ENCODE measurements at places on chromosomes 1 and 21. TPM values are rescaled to one million over a fixed set of nuclear protein-coding genes. Genes with fewer than 3 reads are reported as not detected.

DNA sequence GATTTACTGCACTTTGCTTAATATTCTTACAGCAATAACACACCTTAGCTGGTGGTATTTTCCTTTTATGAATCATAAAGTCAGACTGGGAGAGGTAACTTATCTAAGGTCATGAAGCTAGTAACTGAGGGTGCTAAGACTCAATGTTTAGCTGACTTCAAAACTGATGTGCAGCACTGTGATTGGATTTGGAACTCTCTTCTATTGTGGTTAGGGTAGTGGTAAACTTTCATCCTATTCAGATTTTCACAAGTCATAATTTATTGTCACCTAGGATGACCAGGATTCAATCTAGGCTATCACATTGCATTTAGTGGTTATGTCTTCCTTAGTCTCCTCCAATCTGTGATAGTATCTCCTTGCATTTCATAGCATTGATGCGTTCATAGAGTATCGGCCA lies 18.9 kb downstream of the EPB41 start:
- DNase-seq = no peak

- DNase-seq = no peak
These were observed 5.0 kb downstream of the CTRC start for GRCh38 chr1:15443281-15443680.

DNA sequence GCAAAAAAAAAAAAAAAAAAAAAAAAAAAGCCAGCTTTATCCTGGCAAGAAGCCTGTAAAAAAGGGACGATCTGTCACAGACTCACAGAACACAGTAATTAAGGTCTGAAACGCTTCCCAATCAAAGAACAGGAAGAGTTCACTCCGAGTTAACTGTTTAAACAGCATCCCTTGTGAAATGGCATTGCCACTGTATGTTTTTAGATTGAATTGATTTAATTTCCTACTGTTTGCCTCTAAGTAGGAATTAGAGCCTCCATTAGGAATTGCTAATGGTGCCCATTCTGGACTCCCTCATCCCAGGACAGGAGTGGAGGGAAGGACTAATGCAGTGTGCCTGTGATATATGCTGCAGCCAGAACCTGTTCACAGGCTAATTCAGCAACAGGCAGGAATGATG lies 370.8 kb downstream of the RWDD3 start:
- DNase-seq = no peak

Gene LHX4
- polyA plus RNA-seq = not detected

Gene ATP1A4
- polyA plus RNA-seq = not detected

DNA sequence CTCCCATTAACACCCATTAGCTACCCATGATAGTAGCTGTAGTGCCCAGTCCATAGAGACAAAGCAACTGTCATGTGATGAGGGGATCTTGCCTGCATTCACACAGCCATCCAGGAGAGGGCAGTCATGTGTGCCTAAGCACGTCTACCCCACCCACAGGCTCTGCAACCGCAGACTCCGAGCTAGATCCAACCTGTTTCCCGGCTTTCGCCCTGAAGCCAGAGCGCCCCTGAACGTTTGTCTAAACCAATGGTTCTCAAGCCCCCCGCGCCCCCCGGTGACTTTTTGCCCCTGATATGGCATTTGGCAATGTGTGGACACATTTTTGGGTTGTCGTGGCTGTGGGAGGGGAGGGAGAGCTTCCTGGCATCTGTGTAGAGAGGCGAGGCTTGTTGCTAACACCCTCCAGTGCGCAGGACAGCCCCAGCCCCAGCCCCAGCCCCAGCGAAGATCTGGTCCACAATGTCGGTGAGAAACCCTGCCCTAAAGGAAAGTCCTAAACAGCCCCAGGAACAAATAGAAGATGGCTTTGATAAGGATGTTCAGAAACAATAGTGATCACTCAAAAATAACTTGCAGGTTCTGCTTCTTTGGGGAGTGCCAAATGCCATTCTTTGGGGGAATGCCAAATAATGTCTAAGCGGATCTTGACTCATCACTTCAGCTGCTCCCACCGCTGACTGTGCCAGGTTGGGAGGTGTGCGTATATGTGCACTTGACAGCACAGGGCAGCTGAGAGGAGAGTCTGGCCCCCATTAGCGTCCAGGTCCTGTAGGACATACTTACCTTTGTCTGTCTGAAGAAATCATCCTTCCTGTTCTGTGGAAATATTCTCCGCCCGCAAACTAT lies 34.5 kb downstream of the SLC44A3 start:
- peak; percentile 87 for DNase-seq

Gene OLIG2
- polyA plus RNA-seq = not detected

Gene PRR9
- polyA plus RNA-seq = not detected

GRCh38 chr1:248861616-248862015 lies 2.7 kb upstream of the ZNF692 start:
- no peak for DNase-seq

Gene NT5C1A
- polyA plus RNA-seq = not detected

Gene RHOU
- not detected for polyA plus RNA-seq

Gene FCGR3A
- 0.04 TPM for polyA plus RNA-seq

Gene ZNF678
- polyA plus RNA-seq = 6.1 TPM

DNA sequence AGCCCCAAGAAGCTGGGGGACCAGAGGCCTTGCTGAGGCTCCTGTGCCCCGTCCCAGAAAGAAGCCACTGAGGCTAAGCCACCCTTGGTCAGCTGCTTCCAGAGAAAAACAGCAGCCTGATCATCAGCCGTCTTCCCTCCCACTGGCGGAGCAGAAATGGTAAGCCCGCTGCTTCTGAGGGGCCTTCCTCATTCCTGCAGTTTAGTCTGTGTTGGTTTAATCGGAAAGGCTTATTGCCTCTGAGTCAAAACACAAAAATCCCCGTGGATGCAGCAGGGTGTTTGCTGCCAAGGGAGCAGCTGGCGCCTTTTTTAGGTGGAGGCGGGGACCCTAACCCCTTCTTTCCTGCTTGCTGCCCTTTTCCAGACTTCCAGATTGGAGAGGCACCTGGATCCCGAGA lies 33.9 kb downstream of the SPSB1 start:
- DNase-seq = no peak

- no peak for DNase-seq
These were observed 78.4 kb downstream of the KIF14 start for GRCh38 chr1:200542162-200542561.

Gene AMY1B
- not detected for polyA plus RNA-seq

GRCh38 chr1:38488162-38488898 lies 371.2 kb downstream of the RRAGC start:
- DNase-seq = no peak

DNA sequence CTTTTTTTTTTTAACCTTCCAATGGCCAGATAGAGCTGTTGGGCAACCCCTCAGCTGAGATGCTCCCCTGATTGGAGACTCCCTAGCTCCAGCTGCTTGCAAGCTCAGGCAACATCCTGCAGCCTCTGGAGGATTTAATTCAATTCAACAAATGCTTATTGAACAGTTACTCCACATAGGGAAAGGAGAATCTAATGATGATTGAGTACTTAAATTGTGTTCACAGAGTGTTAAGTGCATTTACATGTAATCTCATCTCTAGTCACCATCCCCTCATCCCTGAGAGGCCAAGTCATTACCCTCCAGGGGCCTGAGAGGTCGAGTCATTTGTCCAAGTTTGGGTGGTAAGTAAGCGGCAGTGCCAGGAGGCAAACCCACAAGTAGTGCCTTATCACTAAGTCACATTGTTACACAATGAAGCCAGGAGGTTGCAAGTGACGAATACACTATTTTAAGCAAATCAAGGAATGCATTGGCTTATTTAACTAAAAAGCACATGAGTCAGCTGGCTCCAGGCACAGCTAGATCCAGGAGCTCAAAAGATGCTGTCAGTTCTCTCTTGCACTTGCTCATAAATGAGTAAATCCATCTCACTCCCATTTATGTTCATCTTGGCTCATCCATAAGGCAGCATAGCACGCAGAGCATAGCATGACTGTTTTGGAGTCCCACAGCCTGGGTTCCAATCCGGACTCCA lies 64.3 kb downstream of the OPTC start:
- no peak for DNase-seq

GRCh38 chr1:6743189-6744101 lies 41.8 kb upstream of the CAMTA1 start:
- no peak for DNase-seq

GRCh38 chr1:24801176-24801575 lies 55.9 kb downstream of the CLIC4 start:
- no peak for DNase-seq

Gene BROX
- polyA plus RNA-seq = 16.6 TPM

DNA sequence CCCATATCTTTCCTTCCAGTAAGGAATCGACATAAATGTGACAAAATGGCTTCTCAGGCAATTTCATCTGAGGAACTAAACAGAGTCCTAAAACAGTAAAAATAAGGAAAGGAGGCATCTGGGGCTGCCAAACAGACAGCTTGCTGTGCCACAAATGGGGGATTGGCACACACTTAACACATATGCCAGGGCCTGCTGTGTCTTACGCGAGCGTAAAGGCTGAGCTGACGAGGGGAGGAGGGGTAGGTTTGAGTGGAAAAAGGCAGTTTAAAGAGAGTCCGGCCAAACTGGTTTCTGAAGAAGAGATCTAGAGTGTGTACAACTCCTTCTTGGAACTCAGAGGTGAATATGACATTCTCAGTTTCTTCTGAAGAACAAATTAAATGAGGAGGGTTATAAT lies 244.1 kb upstream of the MAP1LC3C start:
- no peak for DNase-seq

GRCh38 chr1:2563205-2563604 lies 7.0 kb downstream of the TNFRSF14 start:
- no peak for DNase-seq

Gene NUF2
- 75.0 TPM for polyA plus RNA-seq

Gene LRRC8B
- polyA plus RNA-seq = 10.5 TPM

Gene SERTAD4
- not detected for polyA plus RNA-seq

Gene TSSK3
- 1.9 TPM for polyA plus RNA-seq

- DNase-seq = peak; percentile 23
These were observed 208.1 kb downstream of the TGFB2 start for GRCh38 chr1:218553197-218553596.

Gene L1TD1
- not detected for polyA plus RNA-seq

Gene PGLYRP3
- not detected for polyA plus RNA-seq

DNA sequence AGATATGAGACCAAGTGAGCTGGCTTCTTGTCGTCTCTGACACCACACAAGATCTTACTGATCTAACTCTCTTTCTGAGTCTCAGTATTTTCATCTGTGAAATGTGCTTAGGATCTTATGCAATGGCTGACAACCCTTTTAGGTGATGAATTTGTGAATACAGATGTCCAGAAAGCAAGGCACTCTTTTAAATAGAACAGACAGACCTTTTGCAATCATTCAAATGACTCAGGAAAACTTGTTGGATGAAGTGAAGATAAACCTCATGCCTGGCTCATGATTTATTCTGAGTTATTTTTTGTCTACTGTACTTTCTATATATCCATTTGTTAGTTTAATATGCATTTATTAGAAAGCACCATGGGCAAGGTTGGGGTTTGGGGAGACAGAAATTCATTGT lies 411.3 kb downstream of the PTPRU start:
- DNase-seq = no peak

Gene PTAFR
- polyA plus RNA-seq = 0.52 TPM

DNA sequence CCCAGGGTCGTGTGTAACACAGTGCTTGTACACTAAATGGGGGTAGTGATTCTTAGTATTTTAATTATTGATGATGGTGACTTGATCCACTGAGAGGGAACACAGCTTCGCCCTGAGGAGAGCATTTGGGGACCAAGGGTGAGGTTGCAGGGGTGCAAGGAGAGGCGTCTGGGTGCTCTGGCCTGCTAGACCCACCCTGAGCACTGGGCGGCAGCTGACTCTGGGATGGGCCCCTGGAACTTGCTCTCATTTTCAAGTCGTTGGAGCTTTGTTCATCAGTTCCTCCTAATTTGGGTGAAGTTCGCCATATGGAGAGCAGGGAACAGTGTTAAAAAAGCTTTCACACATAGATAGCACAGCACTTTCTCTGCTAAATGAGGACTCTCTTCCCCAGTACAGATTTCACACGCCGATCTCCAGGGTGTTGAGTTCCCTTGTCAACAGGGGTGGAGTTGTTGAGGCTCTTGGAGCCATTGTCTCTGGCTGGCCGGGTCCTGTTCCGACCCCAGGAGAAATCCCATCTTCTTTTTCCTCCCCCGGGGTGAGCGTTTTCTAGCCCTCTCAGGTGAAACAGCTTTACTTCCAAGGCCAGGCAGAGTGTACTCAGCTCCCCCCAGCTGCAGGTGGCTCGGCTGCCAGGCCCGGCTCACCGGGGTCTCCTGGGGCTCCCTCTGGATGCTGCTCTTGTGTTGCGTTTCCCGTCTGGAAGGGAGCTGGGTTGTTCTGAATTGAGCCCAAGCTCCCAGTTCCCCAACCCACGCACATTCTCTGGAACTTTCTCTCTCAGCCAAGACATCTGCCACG lies 367.4 kb downstream of the RPS6KC1 start:
- DNase-seq = no peak

GRCh38 chr1:32291145-32291707 lies 657 bp upstream of the HDAC1 start:
- DNase-seq = peak; percentile 60

- DNase-seq = no peak
These were observed 97.1 kb downstream of the RERE start for GRCh38 chr1:8720347-8720746.

GRCh38 chr1:164958982-164959768 lies 397.3 kb downstream of the LMX1A start:
- no peak for DNase-seq

DNA sequence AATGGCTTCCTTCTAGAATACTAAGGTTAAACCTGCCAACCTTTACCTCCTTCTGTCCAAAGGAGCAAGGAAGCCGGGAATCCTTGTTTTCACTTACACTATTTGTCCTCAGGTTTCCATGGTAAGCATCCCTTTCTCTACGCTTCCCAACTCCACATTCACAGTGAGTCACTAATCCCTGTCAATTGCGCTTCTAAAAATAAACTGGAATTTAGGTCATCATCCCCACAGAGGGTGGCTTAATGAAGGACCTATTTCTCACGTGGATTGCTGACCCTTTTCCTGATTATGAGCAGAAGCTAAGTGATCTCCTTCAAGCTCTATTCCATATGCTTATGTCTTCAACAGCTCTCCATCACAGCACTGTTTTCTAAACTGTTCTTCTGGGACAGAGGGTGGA lies 39.9 kb upstream of the ABCA4 start:
- no peak for DNase-seq

Gene SH2D1B
- polyA plus RNA-seq = 12.3 TPM

DNA sequence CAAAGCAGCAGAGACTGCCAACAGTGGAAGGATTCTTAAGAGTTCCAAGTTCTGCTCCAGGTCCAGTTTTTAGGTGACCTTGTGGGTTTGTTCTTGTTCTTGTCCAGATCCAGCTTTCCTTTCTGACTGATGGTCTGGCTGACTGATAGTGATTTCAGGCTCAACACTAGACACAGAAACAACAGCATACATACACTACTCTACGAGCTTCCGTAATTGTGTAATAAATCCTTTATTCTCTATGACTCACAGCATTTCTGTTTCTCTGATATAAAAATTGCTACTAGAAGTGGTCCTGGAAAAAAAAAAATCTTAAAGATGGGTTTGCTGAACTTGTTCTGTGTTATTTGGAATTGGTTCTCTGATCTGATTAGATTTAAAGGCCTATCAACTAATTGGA lies 62.2 kb upstream of the PTCH2 start:
- no peak for DNase-seq

DNA sequence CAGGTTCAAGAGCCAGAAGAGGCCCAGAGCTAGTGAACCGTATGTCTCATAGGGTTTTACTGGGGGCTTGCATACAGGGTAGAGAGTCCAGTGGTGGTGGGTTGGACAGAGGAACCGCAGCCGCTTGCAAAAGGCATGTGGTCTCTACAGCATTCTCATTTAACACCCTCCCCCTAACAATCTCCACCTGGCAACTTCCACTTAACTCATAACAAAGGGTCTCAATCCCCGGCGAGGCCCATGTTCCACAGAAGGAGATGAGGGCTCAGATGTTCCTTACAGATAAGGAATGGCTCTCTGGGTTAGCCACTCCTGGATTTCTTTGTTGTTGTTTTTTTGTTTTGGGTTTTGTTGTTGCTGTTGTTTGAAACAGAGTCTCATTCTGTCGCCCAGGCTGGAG lies 106.1 kb downstream of the APP start:
- DNase-seq = no peak
